ENCODE measurements at places on chromosomes 1 and 21.

GRCh38 chr21:16071092-16071491 is 341.3 kb downstream of the USP25 start:
- no peak for DNase-seq

DNA sequence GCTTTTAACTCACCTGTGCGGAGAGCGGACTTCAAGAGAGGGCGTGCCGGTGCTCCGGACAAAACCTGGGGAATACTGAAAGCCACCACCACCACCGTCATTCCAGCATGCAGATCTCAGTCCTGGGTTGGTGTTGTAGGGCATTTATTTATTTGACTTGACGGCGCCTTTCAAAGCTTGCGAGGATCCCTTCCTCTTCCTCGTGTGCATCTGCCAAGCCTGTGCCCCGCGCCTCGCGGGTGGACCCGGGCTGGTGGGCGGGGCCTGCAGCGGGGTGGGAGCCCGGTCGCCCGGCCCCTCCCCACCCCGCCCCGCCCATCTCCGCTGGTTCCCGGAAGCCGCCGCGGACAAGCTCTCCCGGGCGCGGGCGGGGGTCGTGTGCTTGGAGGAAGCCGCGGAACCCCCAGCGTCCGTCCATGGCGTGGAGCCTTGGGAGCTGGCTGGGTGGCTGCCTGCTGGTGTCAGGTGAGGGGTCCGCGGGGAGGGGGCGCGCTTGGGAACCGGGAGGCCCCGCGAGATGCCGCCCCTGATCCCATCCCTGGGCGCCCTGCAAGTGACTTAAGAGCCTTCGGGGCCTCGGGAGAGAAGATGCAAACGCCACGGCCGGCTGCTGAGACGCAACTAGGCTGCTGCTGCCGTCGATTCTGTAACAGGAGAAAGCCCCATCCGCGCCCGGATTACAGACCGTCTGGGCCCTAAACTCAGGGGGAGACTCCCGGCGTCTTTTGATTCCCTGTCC is at the start of gene IL10RB:
IL10RB (plus strand) TSS at position 318 of the 739 bp plus-strand sequence; CDS start at position 417, 99 bp downstream.
- DNase-seq = peak; percentile 74

DNA sequence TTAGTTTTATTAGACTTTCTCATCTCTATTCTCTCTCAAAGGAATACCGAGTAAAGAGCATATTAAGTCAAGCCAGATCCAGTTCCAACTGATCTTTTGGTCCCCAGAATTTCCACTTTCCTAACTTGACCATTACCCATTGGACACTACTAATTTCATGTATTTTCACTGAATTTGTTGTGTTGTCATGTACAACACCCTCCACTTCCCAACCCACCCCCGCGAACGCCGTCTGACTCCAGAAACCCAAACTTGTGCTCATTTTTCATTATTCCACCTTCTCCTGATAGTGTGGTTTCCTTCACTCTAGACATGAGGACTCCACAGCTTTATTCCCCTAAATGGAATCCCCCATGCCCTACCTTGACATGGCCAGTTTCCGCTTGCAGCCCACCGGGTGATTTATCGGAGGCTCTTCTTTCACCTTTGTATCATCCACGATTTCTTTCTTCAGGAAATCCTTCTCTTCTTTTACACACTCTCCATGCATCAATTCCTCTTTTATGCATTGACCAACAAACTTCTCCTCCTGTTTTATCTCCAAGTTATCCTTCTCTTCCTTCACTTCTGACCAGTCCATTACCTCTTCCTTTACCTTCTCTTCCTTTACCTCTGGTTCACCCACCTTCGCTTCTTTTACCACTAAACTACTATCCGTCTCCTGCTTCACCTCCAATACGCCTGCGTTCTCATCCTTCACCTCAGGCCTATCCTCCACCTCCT is 805 bp downstream of the ZNHIT6 start:
- DNase-seq = no peak

- DNase-seq = no peak
Measured at GRCh38 chr1:160237558-160237957, 24.8 kb downstream of the DCAF8 start.

GRCh38 chr1:220776254-220776653 is 10.5 kb upstream of the MTARC1 start:
- no peak for DNase-seq

DNA sequence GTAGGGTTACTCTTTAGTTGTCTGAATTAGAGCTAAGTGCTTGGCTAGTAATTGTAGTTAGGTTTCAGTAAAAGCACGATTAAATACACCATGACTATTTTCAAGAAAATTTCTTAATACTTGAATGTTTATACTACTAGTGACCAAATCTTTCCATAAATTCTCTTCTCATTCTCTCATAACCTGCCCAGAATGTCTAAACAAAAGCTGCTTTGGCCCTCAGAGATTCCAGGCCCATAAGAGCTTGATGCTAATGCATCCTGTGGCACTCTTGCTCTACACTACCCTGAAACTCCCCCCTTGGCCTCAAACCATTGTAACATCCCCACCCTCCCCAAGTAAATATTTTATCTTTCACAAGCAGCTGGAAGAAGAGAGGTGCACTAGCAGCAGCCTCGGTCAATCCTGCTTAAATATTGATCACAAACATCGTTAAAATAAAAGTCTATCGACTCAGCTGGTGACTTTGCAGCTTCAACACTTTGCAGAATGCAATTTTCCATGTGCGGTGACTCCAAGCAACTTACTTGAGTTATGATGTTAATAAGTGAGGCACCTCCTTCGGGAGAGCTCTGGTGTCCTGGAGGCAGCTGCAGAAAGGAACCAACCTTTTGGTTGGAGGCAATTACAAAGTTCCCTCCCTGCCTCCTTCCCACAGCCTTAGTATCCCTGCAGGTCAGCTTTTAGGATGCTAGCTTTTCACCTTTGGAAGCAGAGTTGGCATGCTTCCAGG is 315.6 kb upstream of the PLXNA2 start:
- no peak for DNase-seq

DNA sequence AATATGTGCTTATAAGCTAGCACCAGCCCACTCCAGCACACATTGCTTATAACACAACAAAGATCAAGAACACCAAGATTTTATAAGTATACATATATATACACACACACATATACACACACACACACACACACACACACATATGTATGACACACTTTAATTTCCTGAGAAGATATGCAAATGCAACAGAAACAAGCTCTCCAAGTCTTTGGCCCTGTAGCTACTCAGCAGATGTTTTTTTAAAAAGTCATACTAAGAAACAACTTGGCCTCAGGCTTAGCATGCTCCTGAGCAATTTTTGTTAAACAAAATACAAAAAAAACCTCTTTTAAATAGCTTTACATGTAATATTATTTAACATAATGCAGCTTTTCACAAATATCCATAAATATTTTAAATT is 11.1 kb downstream of the TNFSF18 start:
- DNase-seq = no peak

DNA sequence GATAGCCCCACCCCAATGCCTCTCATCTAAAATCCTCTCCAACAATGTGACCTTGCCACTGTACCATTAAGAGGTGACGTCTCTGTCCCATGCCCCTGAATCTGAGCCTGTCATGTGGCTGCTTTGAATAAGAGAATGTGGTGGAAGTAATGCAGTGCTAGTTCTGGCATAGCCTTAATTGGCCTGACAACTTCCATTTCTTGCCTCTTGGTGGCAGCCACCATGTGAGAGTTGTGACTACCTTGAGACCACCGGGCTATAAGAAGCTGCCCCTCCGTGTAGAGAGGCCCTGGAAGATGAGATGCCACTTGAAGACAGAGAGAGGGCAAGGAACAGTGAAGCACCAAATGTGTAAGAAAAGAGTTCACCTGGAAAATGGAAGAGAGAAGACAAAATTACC is 95.4 kb downstream of the POFUT2 start:
- DNase-seq = no peak

GRCh38 chr1:5239911-5240310 is 585.5 kb downstream of the AJAP1 start:
- no peak for DNase-seq

- no peak for DNase-seq
Measured at GRCh38 chr1:2638466-2639115, 5.8 kb upstream of the MMEL1 start.

DNA sequence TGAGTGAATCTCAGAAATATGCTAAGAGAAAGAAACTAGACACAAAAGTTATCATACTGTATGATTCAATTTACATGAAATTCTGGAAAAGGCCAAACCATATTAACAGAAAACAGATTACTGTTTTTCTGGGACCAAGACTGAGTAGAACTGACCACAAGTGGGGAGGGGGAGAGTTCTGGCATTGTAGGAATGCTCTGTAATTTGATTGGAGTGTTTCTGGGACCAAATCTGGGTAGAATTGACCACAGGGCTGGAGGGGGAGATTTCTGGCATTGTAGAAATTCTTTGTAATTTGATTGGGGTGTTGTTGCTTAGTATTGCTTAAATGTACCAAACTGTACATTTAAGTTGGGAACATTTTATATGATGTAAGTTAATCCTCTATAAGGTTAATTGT is 3.4 kb upstream of the OR10K1 start:
- no peak for DNase-seq

Data from stimulated activated CD4-positive, alpha-beta T cell treated with anti-CD3 and anti-CD28 coated beads, Interleukin-12 subunit alpha, Interleukin-12 subunit beta, amount 100 ng/mL, for 4 hours (primary cell).